Activated CD8-positive, alpha-beta T cell treated with anti-CD3 and anti-CD28 coated beads for 36 hours (primary cell): ENCODE measurements at places on chromosomes 4 and X. TPM values are rescaled to one million over a fixed set of nuclear protein-coding genes. Genes with fewer than 3 reads are reported as not detected.

DNA sequence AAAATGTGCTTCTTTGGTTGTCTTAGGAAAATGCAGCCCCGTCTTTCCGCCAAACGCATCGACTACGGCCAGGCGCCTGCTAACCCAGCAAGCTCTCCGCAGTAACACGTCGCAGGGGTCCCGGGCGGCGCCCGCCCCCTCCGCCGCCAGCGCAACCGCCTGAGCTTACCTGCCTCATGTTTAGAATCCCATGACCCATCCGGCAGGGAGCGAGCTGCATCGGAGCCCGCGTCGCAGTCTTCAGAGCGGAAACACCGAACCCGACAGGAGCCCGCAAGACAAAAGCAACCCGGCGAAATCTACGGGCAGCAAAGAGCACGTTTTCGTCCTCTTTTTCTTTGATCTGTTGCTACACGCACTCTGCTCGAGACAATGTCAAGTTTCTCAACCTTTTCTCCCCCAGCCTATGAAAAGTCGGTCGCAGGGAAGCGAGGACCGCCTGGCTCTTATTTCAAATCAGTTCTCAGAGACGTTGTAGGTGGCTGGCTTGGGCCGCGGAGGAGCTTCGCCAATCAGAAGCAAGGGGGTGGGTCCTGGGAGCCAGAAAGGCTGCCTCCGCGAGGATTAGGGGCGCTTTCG is at the start of gene MID1:
MID1 (minus strand) TSS at position 465 of the 579 bp plus-strand sequence. CDS start 53,038 bp downstream, outside the sequence.
- no peak within 1 kb of the TSS for H3K27ac ChIP-seq
- no peaks in the 10 kb centered on the region for H3K36me3 ChIP-seq
- H3K27me3 ChIP-seq, result peaks cover 33% of the 10 kb centered on the region
- H3K4me3 ChIP-seq, result peak within 1 kb of the TSS; percentile 53
- peak; percentile 8 for DNase-seq

MTNR1A gene
- not detected for total RNA-seq

DIPK2B gene
- not detected for total RNA-seq

TBX22 gene
- not detected for total RNA-seq

- H3K27ac ChIP-seq, result peak overlapping the region; percentile 100
- DNase-seq, result no peak
- H3K4me3 ChIP-seq, result peak overlapping the region; percentile 90
- no peaks in the 10 kb centered on the region for H3K36me3 ChIP-seq
These were observed 24.2 kb downstream of the FAM156A start for GRCh38 chrX:52933976-52934703.

TET2 gene
- 36.0 TPM for total RNA-seq

DNA sequence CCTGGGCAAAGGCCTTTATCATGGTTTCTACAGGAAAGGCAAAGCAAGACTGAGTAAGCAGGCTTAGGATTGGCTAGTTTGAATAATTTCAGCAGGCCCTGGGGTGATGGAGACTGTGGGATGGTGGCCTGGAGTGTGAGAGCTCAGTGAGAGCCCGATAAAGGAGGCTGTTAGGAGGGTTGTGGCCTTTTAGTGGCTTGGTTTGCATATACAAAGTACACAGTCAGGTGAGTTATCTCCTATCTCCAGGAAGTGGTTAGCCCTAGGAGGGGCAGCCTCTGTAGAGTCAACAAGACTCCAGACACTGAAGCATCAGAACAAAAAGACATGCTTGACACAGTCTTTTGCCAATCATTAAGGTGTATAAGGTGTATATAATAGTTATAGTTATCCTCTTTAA is 157.2 kb downstream of the CFAP299 start:
- peak overlapping the region; percentile 82 for H3K27ac ChIP-seq
- H3K27me3 ChIP-seq, result no peaks in the 10 kb centered on the region
- peaks cover 36% of the 10 kb centered on the region for H3K4me1 ChIP-seq
- H3K4me3 ChIP-seq, result no peak overlapping the region

TLL1 gene
- total RNA-seq, result not detected

SLC9A7 gene
- total RNA-seq, result 16.9 TPM

GRCh38 chr4:174260099-174260498 is 23.4 kb downstream of the FBXO8 start:
- H3K27me3 ChIP-seq, result no peaks in the 10 kb centered on the region
- DNase-seq, result no peak

DNA sequence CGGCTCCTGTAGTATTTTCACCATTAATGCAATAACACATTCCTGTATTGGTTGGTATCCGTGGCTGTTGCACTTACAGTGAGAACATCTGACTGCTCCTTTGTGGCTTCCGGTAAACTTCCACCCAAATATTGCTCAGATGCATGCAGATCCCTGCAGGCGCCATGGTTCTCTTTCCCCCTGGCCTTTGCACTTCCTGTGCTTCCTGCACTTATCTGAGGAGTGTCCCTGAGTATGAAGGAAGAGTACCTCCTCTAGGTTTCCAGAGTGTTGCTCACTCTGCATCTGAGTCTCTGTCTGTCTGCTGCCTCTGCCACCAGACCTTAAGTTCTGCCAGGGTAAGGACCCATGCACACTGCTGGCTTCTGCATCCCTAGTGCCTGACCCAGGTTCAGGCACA is 117.2 kb upstream of the SLC34A2 start:
- H3K4me1 ChIP-seq, result no peaks in the 10 kb centered on the region
- DNase-seq, result no peak
- no peak overlapping the region for H3K27ac ChIP-seq
- H3K4me3 ChIP-seq, result no peak overlapping the region

PSAPL1 gene
- not detected for total RNA-seq

GRCh38 chr4:100881283-100881682 is 363.5 kb upstream of the EMCN start:
- DNase-seq, result no peak
- peaks cover 2% of the 10 kb centered on the region for H3K27me3 ChIP-seq
- no peak overlapping the region for H3K27ac ChIP-seq

- H3K36me3 ChIP-seq, result peaks cover 68% of the 10 kb centered on the region
- no peak for DNase-seq
- peak overlapping the region; percentile 77 for H3K27ac ChIP-seq
- no peaks in the 10 kb centered on the region for H3K27me3 ChIP-seq
- peaks cover 82% of the 10 kb centered on the region for H3K4me1 ChIP-seq
These were observed 13.3 kb downstream of the HNRNPD start for GRCh38 chr4:82360298-82361177.

RADX gene
- 5.6 TPM for total RNA-seq

GRCh38 chr4:106806158-106806797 is 229.8 kb downstream of the DKK2 start:
- H3K27ac ChIP-seq, result no peak overlapping the region
- no peak overlapping the region for H3K4me3 ChIP-seq
- no peaks in the 10 kb centered on the region for H3K36me3 ChIP-seq
- no peaks in the 10 kb centered on the region for H3K27me3 ChIP-seq

- H3K27ac ChIP-seq, result peak overlapping the region; percentile 74
- DNase-seq, result peak; percentile 50
- H3K4me3 ChIP-seq, result no peak overlapping the region
These were observed 2.7 kb upstream of the XKRX start for GRCh38 chrX:100931218-100931924.

DNA sequence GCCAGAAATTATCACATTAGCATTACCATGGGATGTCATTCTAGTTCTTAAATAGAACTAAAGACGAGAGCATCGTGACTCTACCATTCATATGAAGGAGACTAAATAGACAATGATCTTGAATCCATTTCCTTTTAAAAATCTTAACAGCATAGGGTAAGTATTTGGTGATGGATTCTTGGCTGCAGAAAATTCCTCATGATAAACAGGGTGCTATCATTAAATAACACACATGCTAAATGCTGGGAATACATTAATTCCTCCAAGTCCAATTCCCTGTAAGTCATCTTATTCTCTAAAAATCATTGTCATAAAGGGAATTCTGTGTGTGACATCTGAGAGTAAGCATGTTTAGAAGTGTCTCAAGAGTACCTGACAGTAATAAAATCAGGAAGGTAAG is 470.4 kb upstream of the MAGEB2 start:
- no peak for DNase-seq
- H3K27me3 ChIP-seq, result no peaks in the 10 kb centered on the region
- no peaks in the 10 kb centered on the region for H3K4me1 ChIP-seq
- H3K36me3 ChIP-seq, result no peaks in the 10 kb centered on the region
- no peak overlapping the region for H3K4me3 ChIP-seq

RNF175 gene
- not detected for total RNA-seq

DNA sequence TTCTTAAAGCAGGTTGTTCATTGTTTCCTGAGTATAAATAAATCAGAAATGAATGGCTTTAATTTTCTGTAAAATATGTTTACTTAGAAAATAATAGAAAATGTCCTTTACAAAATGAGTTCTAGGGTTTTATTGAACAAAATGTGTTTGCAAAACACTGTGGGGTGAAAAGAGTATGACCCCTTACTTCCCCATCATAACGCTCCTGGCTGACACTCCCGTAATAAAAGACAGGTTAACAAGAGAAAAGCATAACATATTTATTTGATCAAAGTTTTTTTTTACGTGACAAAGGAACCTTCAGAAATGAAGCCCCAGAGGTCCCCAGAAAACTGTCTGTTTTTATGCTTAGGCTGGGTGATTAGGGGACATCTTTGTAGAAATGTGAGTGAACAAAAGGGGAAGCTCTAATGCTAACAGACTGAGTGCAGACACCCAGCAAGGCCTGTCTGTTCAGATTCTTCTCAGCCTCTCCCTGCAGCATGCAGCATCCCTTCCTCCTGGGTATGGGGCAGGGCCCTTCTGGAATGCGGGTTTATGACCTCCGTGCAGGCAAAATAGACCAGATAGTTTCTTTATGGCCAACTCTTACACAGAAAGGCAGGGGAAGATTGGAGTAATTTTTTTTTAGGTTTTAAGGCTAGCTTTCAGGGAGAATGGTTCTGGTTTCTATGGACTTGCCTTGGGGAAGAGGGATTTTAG is 26.1 kb downstream of the ZFP42 start:
- no peak overlapping the region for H3K27ac ChIP-seq
- no peak overlapping the region for H3K4me3 ChIP-seq
- H3K4me1 ChIP-seq, result no peaks in the 10 kb centered on the region
- no peaks in the 10 kb centered on the region for H3K27me3 ChIP-seq
- no peak for DNase-seq
- no peaks in the 10 kb centered on the region for H3K36me3 ChIP-seq

- H3K36me3 ChIP-seq, result no peaks in the 10 kb centered on the region
- peaks cover 41% of the 10 kb centered on the region for H3K4me1 ChIP-seq
- H3K27me3 ChIP-seq, result no peaks in the 10 kb centered on the region
- no peak overlapping the region for H3K4me3 ChIP-seq
These were observed 5.2 kb upstream of the TMEM156 start for GRCh38 chr4:39037491-39037825.

DNA sequence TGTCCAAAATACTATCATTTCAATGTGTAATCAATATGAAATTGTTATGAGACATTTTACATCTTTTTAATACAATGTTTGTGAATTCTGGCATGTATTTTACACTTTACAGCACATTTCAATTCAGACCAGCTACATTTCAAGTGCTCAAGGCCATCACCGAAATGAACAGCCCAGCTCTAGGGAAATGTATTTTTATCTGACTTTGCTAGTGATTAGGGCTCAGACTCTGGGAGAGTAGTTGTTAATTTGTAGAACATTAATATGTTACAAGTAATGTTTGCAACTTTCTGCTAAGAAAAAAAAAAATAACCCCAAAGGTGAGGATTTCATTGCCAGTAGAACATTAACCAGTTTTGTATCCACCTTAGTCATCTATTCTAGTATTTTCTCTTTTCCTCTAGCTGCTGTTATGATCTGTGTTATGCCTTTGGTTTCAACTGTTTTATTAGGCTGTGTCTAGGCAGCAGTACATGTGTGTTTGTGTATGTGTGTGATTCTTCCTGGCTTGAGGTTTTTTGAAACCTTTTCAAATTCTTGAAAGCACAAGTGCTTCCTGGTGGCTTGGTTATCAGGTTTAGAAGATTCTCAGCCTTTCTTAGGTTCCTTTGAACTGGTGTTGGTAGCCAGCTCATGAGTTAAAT is 125.9 kb downstream of the NSUN7 start:
- no peak for DNase-seq
- H3K4me1 ChIP-seq, result no peaks in the 10 kb centered on the region
- H3K27ac ChIP-seq, result no peak overlapping the region
- H3K4me3 ChIP-seq, result no peak overlapping the region
- H3K27me3 ChIP-seq, result peaks cover 4% of the 10 kb centered on the region

IGSF1 gene
- not detected for total RNA-seq

DNA sequence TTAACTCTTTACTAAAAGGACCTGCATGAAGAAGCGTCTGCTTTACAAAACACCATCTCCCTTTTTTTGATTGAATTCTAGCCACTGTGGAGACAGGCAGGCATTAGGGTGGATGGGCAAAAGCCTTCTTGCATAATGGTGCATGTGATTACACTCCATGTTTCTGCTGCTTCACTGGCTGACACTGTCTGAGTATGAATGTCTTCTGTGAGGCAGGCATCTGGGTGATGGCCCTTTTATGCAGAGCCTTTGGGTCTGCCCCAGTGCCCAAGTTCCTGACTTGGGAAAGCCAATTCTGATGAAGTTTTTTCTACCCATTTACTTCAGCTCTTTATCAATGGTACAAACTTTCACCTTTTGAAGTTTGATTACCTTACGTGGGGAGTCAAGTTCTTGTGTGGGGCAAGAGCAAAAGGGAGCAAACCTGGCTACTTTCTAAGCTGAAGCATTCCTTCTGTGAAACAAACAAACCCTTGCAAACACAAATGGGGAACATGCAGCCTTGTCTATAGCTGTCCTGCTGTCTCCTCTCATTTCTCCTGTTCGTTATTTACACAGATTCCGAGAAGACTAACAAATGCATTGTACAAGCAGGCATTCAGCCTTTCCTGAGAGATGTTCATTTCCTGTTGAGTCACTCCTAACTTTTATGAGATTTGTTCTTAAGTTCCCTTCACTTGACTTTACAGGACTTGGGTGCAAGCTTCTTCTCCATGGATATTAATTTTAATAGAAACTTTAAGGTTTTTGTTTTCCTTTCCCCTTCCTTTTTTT is 301.9 kb downstream of the TLL1 start:
- H3K4me1 ChIP-seq, result no peaks in the 10 kb centered on the region
- H3K27ac ChIP-seq, result no peak overlapping the region
- no peak overlapping the region for H3K4me3 ChIP-seq
- no peaks in the 10 kb centered on the region for H3K27me3 ChIP-seq
- no peaks in the 10 kb centered on the region for H3K36me3 ChIP-seq

- no peaks in the 10 kb centered on the region for H3K27me3 ChIP-seq
- no peaks in the 10 kb centered on the region for H3K36me3 ChIP-seq
- no peak overlapping the region for H3K27ac ChIP-seq
- no peak overlapping the region for H3K4me3 ChIP-seq
These were observed 64.7 kb upstream of the GPR78 start for GRCh38 chr4:8515316-8516060.

GRCh38 chrX:108117988-108118387 is 26.4 kb downstream of the ATG4A start:
- H3K4me1 ChIP-seq, result peaks cover 5% of the 10 kb centered on the region
- no peaks in the 10 kb centered on the region for H3K27me3 ChIP-seq
- no peak for DNase-seq
- no peak overlapping the region for H3K4me3 ChIP-seq
